ENCODE measurements at places on chromosomes 11 and 22.

GRCh38 chr22:50169181-50169759 is 1.3 kb upstream of the PANX2 start:
- H3K4me1 ChIP-seq: peaks cover 18% of the 10 kb centered on the region
- no peak for DNase-seq
- peak overlapping the region; percentile 27 for H3K27ac ChIP-seq
- peak overlapping the region; percentile 71 for H3K4me3 ChIP-seq

GRCh38 chr22:48765595-48765994 is 1062.1 kb downstream of the BRD1 start:
- no peaks in the 10 kb centered on the region for H3K27me3 ChIP-seq
- no peaks in the 10 kb centered on the region for H3K4me1 ChIP-seq
- DNase-seq: no peak
- no peak overlapping the region for H3K27ac ChIP-seq

GRCh38 chr11:11250470-11250869 is 102.6 kb downstream of the CSNK2A3 start:
- no peaks in the 10 kb centered on the region for H3K36me3 ChIP-seq
- no peaks in the 10 kb centered on the region for H3K27me3 ChIP-seq
- DNase-seq: no peak
- H3K4me3 ChIP-seq: no peak overlapping the region
- no peak overlapping the region for H3K27ac ChIP-seq

GRCh38 chr22:22111267-22111751 is 128.7 kb upstream of the TOP3B start:
- no peak for DNase-seq
- no peaks in the 10 kb centered on the region for H3K36me3 ChIP-seq
- H3K4me1 ChIP-seq: no peaks in the 10 kb centered on the region
- H3K27ac ChIP-seq: no peak overlapping the region
- no peak overlapping the region for H3K4me3 ChIP-seq

DNA sequence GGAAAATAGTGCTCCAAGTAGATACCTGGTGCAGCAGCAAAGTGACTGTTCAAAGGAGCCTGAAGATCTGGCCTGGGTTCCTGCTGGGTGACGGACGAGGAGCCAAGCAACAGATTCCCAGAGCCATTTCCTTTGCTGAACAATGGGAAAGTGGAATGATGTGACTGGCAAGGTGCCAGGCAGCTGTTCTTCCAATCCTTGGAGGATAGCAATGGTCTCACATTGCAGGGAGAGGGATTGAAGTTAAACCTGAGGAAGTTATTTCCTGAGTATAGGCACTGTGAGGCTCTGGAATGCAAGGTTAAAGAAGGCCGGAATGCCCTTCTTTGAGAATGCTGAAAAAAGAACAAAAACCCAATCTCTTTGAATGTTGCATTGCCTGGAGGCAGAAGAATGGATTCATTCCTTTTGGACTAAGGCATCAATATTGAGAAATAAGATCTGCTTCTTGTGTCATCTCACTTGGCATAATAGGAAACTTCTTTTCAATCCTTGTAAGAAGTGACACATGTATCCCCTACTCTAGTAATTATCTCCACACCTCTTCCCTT is 223.8 kb downstream of the BLID start:
- H3K27ac ChIP-seq: no peak overlapping the region
- no peaks in the 10 kb centered on the region for H3K4me1 ChIP-seq
- H3K27me3 ChIP-seq: no peaks in the 10 kb centered on the region
- no peak for DNase-seq

DNA sequence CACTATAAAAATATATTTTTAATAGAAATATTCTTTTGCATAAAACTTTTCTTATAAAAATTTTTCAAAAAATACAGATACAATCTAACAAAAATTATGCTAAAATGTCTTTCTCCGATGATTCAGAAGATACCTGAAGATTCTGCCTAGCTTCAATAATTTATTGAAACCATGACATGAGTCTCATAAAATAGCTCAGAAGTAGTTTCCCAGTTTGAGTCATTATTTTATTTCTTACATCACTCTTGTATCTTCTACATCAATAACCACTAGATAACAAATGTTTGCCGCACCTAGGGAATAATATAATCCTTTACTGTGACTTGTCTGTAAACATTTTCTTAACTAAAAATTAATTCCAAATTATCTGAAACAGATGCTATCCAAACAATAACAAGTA is 158.6 kb downstream of the FCHSD2 start:
- no peaks in the 10 kb centered on the region for H3K27me3 ChIP-seq
- no peak overlapping the region for H3K27ac ChIP-seq
- no peak for DNase-seq
- no peak overlapping the region for H3K4me3 ChIP-seq
- H3K36me3 ChIP-seq: no peaks in the 10 kb centered on the region

DNA sequence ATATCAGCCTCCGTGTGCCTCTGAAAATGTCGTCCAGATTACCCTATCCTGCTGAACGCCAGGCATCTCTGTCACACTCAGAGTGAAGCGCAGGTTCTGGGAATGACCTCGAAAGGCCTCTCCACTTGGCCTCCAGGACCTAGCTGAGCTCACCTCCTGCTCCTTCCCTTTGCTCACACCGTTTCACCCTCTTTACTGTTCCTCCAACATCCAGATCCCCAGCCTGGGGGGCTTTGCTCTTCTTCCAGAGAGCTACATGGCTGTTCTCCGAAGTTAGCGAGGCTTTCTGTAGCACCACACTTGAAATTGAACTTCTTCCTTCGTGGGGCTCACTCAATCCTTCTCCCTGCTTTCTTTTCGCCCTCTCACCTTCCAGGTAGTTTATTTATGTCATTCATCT is 27.9 kb downstream of the GLB1L2 start:
- no peak for DNase-seq
- H3K4me3 ChIP-seq: no peak overlapping the region
- no peaks in the 10 kb centered on the region for H3K27me3 ChIP-seq
- H3K27ac ChIP-seq: no peak overlapping the region
- H3K36me3 ChIP-seq: no peaks in the 10 kb centered on the region

DNA sequence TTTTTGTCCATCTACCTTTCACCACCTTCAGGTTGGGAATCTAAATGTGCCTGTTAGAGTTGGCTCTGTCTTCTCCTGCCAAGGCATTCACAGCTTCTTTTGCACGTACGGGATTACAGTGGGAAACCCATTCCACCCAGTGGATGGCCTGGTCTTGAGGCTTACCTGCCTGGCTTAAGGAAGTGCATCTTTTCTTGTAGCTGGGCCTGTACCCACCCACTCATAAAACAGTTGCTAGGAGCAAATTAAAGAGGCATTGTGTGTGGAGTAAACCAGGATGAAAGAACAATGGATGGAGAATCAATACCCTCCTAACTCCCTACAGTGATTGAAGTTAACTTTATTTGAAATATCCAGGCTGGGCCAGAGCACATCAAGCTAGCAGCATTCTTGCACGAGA is 71.6 kb downstream of the TEAD1 start:
- no peaks in the 10 kb centered on the region for H3K27me3 ChIP-seq
- no peak overlapping the region for H3K27ac ChIP-seq
- H3K4me1 ChIP-seq: peaks cover 34% of the 10 kb centered on the region
- H3K4me3 ChIP-seq: no peak overlapping the region
- no peaks in the 10 kb centered on the region for H3K36me3 ChIP-seq
- DNase-seq: no peak

- H3K4me3 ChIP-seq: no peak overlapping the region
- H3K27ac ChIP-seq: no peak overlapping the region
- no peaks in the 10 kb centered on the region for H3K36me3 ChIP-seq
- H3K4me1 ChIP-seq: no peaks in the 10 kb centered on the region
Measured at GRCh38 chr11:80987171-80987570, 1546.3 kb upstream of the TENM4 start.

DNA sequence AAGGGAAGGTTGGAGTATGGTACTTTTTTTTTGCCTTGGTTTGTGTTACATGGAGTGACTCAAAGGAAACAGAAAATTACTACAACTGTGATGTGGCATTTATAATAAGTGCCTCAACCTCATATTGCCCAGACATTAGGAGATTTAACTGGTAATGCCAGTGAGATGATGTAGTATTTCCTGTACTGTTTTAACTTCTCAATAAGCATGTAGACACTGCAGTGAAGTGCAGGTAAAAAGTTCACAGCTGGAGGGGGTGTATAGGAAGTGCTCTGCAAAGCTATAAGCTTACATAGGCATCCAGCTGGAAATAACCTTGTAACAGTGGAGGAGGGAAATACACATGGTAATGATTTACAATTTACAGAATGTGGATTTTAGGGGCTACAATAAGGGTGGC is 138.2 kb upstream of the MTMR2 start:
- H3K27ac ChIP-seq: no peak overlapping the region
- DNase-seq: no peak
- H3K27me3 ChIP-seq: no peaks in the 10 kb centered on the region

DNA sequence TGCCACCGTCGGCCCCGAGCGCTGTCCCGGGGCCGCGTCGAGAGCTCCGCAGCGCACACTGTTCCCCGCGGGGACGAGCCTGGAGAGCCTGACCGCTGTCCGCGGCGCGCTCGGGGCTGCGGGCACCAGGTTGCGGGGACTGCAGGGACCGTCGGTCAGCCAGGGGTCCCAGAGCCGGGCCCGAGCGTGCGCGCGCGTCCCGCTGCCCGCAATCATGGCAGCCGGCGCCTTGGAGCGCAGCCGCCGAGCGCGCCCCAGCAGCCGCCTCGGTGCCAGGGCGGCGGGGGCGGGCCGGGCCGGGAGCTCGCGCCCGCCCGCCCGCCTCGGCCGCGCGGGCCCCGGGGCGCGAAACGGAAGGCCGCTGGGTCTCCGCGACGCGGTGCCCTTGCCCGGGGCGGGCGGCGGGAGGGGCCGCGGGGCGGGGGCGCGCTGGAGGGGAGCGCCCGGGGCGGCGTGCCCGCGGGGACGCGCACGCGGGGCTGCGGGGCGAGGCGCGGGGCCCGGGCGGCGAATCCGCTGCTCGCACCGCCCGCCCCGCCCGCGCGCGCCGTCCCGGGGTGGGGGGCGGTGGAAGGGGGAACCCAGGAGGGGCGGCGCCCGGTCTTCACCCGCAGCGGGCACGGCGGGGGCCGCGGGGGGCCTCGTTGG is 79.4 kb upstream of the PPARA start:
- H3K27me3 ChIP-seq: no peaks in the 10 kb centered on the region
- H3K36me3 ChIP-seq: no peaks in the 10 kb centered on the region
- H3K4me3 ChIP-seq: peak overlapping the region; percentile 85
- H3K27ac ChIP-seq: peak overlapping the region; percentile 100
- H3K4me1 ChIP-seq: peaks cover 46% of the 10 kb centered on the region

- no peaks in the 10 kb centered on the region for H3K27me3 ChIP-seq
- H3K27ac ChIP-seq: no peak overlapping the region
- peaks cover 6% of the 10 kb centered on the region for H3K4me1 ChIP-seq
- H3K36me3 ChIP-seq: no peaks in the 10 kb centered on the region
- H3K4me3 ChIP-seq: no peak overlapping the region
Measured at GRCh38 chr11:130945896-130946295, 29.6 kb upstream of the SNX19 start.

GRCh38 chr11:30567120-30567519 is 19.0 kb downstream of the MPPED2 start:
- no peaks in the 10 kb centered on the region for H3K27me3 ChIP-seq
- DNase-seq: no peak
- no peak overlapping the region for H3K27ac ChIP-seq
- no peaks in the 10 kb centered on the region for H3K36me3 ChIP-seq
- H3K4me3 ChIP-seq: no peak overlapping the region
- H3K4me1 ChIP-seq: no peaks in the 10 kb centered on the region

DNA sequence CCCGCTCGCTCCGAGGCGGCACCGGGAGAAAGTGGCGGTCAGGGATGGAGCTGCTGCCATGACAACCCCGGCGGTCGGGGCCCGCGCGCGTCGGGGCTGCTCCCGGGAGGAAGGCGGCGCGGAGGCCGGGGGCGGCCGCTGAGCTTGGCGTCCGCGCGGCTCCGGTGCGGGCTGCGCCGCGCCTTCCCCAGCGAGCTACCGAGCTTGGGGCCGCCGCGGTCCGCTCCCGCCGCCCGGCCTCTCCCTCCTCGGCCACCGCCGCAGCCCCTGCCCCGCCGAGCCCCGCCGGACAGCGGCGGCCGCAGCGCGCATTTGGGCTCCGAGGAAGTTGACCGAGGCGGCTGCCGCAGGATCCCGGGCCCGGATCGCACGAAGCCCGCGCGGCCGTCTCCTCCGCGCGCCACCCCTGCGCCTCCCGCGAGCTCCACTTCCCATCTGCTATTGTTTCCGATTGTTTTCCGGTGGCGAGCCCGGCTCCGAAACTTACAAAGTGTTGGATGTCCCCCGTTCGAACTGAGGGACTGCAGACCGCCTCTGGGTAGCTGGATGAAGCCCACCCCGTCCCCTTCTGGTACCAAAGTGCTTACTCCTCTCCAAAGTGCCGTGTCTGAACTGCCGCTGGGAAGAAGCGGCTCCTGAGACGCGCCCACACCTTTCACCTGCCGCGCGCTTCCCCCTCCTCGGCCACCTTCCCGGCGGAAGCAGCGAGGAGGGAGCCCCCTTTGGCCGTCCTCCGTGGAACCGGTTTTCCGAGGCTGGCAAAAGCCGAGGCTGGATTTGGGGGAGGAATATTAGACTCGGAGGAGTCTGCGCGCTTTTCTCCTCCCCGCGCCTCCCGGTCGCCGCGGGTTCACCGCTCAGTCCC is 540.3 kb downstream of the NTM start:
- peak overlapping the region; percentile 35 for H3K4me3 ChIP-seq
- DNase-seq: no peak
- no peaks in the 10 kb centered on the region for H3K36me3 ChIP-seq
- H3K27ac ChIP-seq: no peak overlapping the region

- H3K36me3 ChIP-seq: no peaks in the 10 kb centered on the region
- H3K27ac ChIP-seq: no peak overlapping the region
- H3K27me3 ChIP-seq: no peaks in the 10 kb centered on the region
- DNase-seq: no peak
- peaks cover 56% of the 10 kb centered on the region for H3K4me1 ChIP-seq
Measured at GRCh38 chr22:20083157-20083890, 3.3 kb downstream of the DGCR8 start.

DNA sequence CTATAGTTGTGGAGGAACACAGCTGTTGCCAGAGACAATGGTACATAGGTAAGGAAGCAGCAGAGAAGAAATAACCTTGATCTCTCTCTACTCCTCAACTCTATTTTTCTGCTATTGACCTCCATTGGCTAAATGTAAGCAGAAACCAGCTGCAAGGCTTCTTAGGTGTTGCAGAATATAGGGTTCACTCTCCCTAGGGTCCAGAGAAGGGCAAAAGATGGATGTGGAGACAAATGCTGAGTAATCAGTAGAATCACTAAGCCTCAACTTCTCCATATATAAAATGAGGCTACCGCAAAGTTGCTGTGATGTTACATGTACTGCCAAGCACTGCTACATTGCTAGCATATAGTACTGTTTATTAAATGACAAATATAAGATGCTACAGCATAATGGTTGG is 120.6 kb downstream of the PDE3B start:
- no peak overlapping the region for H3K27ac ChIP-seq
- DNase-seq: no peak
- H3K4me1 ChIP-seq: no peaks in the 10 kb centered on the region
- no peak overlapping the region for H3K4me3 ChIP-seq

All from vagina (tissue), 2 donors.